ENCODE measurements at places on chromosomes 7 and 10.

DNA sequence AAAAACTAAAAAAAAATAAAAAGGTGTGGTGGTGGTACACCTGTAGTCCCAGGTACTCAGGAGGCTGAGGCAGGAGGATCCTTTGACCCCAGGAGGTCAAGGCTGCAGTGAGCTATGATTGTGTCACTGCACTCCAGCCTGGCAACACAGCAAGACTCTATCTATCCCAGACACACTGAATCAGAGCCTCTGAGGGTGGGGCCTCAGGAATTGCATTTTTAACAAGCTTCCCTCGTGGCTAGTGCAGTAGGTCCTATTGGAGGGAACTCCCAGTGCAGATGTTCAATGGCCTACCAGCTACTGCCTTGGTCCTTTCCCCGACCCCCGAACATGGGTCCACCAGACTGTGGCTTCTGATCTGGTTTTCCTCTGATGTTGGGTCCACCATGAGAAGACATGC lies 14.9 kb downstream of the STRA8 start:
- no peak for DNase-seq

DNA sequence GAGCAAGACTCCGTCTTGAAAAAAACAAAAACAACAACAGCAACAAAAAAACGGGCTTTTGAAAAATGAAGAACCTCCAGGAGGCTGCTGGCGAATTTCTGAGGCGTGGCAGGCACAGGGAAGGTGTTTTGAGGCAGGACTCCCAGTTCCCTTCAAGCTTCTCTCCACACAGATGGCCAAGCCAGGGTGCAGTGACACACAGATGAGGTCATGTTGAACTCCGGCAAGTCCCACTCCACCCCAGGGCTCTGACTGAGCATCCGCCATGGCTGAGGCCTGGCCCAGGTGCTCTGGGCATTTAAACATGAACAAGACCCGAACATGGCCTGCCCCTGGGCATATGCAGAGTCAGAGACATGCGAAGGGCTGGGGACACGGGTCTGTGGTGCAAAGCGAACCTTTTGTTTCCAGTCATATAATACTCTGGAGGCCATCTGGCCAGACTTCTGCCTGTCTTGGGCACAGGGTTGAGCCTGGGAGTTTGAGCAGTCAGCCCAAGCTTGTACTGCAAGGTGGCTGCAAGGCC lies 514.6 kb upstream of the FOXK1 start:
- no peak for DNase-seq

- no peak for DNase-seq
Observed at GRCh38 chr10:98257961-98258360, 10.0 kb downstream of the LOXL4 start.

DNA sequence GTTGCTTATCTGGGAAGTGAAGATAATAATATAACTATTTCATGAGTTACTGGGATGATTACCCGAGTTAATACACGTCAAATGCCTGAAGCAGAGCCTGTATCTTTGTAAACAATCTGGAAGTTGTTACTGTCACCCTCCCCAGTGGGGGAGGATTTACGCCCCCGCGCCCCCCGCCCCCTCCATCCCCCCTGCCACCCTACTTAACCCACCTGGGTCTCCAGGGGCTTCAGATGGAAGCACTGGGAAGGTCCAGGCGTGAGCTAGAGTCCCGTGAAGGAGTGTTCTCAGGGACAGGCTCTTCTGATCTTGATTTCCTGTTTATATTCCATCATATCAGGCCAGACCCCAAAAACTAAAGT lies 691 bp upstream of the PPA1 start:
- DNase-seq = no peak

- no peak for DNase-seq
Observed at GRCh38 chr10:38605153-38605661, 511.1 kb downstream of the ZNF37A start.

- DNase-seq = no peak
Observed at GRCh38 chr10:131429942-131430341, 118.4 kb upstream of the TCERG1L start.

GRCh38 chr7:157306846-157307838 lies 29.7 kb upstream of the DNAJB6 start:
- no peak for DNase-seq

DNA sequence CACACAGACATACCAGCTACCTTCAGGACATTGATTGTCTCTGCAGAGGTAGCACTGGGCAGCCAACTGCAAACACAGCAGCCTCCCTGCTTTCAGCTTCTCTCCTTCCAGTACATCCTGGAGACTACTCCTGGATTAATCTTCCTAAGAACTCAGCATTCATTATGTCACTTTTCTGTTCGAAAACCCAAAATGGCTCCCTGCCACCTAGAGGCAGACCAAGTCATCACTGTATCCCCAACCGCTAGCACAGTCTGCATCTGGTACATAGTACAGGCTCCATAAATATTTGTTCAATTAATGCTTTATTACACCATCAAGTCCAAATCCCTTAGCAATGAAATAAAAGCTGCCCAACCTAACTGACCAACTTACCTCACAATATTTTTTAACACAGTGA lies 5.0 kb upstream of the SEC31B start:
- DNase-seq = no peak

- DNase-seq = no peak
Observed at GRCh38 chr7:155401884-155402283, 56.0 kb upstream of the EN2 start.

DNA sequence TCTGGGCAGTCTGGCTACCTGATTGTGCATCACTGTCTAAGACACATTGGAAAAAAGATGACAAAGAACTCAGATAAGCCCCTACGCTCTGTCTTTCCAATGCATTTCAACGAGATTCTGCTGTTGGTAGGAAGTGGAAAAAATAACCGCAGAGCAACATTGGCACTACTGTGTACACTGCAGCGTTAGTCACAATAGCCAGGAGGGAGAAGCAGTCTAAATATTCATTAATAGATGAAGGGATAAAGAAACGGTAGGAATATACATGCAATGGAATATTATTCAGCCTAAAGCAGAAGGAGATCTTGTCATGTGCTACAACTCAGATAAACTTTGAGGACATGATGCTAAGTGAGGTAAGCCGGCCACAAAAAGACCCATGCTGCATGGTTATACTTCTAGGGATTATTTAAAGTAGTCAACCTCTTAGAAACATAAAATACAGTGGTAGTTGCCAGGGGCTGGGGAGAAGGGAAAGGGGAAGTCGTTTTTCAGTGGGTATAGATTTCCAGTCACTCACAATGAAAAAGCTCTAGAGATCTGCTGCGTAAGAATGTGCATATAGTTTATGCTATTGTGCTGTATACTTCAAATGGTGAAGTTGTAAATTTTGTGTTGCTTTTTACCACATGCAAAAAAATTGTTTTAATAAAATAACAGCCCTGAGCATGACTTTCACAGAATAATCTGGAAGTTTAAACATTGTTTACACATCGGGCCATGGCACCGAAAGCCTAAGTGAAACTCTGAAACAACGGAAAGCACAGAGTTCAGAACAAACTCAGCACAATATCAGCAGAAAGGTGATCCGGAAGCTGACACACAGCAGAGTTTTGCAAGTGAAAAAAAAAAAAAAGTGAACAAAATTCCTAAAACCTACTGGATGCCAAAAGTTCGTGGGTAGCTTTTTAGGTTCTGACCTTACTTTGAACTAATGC lies 40.1 kb downstream of the ELMO1 start:
- no peak for DNase-seq

- DNase-seq = peak; percentile 10
Observed at GRCh38 chr7:123460616-123461015, 73.8 kb downstream of the IQUB start.

GRCh38 chr7:146700015-146700560 lies 583.5 kb downstream of the CNTNAP2 start:
- DNase-seq = no peak

DNA sequence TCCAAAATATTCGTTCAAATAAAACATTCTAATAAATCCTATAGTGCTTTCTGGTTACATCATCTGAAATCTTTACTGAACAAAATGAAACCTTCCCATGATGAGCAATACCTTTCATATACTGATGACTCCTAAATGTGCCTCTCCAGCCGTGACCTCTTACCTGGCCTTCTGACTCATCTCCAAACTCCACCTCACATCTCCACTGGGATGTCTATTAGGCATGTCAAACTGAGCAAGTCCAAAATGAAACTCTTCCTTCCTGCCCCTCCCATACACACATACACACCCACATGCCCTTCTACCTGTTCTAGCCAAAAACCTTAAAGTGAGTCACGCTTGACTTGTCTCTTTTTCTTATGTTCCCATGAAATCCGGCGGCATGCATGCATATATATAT lies 22.9 kb downstream of the GSAP start:
- DNase-seq = no peak

DNA sequence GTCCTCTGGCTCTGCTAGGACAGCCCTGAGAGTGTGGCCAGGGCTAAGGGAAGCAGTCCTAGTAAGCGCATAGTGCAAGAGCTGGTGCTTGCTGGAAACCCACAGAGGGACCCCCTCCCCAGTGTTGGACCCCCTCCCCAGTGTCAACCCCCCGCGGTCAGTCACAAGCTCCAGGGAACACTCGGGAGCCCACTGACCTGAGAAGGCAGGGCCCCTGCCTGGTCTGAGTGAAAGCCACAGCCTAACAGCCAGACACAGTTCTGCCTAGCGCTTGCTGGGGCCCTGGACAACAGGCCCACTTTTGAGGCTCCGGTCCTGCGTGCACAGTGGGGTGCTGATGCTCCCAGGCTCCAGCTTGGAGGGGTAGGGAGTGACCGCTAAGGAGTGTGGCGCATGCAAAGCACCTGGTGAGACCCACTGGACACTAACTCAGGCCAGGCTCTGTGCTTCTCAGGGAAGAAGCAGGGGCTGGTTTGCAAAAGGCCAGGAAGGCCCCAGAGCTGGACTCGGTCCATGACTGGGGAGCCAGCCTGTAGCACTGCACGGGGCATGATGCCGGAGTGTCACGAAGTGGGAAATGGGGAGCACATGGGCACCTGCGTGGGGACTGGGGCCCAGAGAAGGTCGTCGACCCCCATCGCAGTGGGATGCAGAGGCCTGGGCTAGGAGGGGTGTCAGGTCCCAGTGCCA lies 175.8 kb upstream of the PPP2R2D start:
- no peak for DNase-seq

- DNase-seq = no peak
Observed at GRCh38 chr7:157564517-157565177, 227.8 kb downstream of the DNAJB6 start.

DNA sequence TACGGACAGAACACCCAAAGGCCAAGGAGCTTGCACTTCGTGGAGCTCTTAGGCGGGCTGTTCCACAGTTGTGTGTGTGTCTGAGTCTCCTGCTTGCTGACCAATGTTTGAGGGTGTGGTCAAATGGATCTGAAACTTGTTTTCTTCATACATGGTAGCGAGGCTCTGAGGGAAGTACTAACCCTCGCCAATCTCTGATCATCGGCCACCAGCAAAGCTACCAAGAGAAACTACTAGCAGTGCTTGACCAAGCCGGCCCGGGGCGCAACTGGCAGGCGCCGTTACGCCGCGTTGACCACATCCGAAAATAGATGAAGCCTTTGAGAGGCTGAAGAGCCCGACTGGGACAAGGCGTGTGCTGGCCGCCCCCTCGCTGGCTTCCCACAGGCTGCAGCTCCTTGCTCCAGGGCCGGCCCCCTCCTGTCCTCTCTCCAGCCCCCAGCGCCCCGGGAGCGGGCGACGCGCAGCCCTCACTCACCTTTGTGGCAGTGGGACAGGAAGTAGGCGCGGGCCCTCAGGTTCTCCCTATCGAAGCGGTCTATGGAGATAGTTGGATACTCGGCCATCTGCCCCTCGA lies 384 bp downstream of the DCLRE1C start:
- DNase-seq = peak; percentile 68

DNA sequence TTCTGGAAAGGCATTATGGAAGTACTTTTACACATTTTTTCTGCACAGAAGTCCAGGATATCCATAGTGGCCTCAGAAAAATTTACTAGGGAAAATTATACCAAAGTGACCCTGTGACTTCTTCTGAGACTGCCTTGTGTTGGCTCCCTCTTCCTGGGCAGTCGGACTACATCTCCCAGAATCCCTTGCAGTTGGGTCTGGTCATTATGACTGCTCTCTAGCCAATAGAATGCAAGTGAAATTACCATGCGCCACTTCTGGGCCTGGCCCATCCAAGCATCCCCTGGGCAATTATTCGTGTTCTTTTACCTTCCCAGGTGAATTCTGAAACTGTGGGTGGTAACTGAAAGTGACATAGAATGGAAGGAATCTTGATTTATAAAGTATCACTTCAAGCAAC lies 430.9 kb downstream of the ACTR3B start:
- no peak for DNase-seq

GRCh38 chr7:157881048-157881771 lies 544.4 kb downstream of the DNAJB6 start:
- DNase-seq = no peak

- DNase-seq = no peak
Observed at GRCh38 chr10:6498771-6499170, 81.3 kb downstream of the PRKCQ start.

- no peak for DNase-seq
Observed at GRCh38 chr10:121091961-121092719, 241.0 kb downstream of the WDR11 start.

- DNase-seq = no peak
Observed at GRCh38 chr7:24962418-24962962, 17.5 kb downstream of the OSBPL3 start.

DNA sequence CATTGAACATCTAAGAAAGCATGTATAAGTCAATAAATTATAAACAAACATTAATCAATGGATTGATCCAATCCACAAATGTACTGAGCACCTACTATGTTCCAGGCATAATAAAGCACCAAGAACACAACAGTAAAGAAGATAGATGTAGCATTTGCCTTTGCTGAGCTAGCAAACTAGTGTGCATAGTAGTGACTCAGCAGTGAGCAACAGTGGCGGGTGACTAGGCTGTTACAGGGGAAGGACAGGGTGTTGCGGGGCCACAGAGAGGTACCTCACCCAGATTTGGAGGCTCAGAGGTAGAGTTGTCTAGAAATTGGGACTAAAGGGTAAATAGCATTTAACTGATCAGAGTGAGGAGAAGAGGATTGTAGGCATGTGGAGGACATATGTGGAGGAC lies 83.6 kb downstream of the NXPH1 start:
- DNase-seq = no peak

- peak; percentile 61 for DNase-seq
Observed at GRCh38 chr7:101094791-101095375, 9.6 kb downstream of the TRIM56 start.

DNA sequence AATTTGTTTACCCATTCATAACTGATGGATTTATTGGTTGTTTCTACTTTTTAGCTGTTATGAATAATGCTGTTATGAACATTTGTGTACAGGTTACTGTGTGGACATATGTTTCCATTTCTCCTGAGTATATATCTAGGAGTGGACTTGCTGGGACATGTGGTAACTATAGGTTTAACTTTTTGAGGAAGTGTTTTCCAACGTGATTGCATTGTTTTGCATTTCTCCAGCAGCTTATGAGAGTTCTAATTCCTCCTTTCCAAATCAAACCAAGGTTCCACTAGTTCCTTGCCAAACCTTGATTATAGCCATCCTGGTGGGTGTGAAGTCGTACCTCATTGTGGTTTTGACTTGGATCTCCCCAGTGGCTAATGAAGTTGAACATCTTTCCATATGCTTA lies 2.6 kb upstream of the PRF1 start:
- DNase-seq = no peak

- DNase-seq = peak; percentile 26
Observed at GRCh38 chr10:77244746-77245145, 392.9 kb downstream of the KCNMA1 start.

All from AG10803 (cell line).